GM06990 (cell line): ENCODE measurements at places on chromosomes 4 and X.

DNA sequence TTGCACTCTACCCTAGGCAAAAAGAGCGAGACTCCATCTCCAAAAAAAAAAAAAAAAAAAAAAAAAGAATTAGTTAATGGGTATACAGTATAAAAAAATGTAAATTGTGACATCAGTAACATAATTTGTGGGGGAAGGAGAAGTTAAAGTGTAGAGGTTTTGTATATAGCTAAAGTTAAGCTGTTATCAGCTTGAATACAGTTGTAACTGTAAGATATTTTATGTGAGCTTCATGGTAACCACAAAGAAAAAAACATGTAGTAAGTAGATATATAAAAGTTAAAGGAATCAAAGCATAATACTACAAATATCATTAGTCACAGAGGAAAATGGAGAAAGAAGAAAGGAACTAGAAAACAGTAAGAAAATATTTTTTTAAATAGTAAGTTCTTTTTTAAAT, 53.2 kb upstream of the EPGN start:
- DNase-seq = no peak

- DNase-seq = no peak
Observed at GRCh38 chr4:179941911-179942310, 2301.3 kb upstream of the TENM3 start.

DNA sequence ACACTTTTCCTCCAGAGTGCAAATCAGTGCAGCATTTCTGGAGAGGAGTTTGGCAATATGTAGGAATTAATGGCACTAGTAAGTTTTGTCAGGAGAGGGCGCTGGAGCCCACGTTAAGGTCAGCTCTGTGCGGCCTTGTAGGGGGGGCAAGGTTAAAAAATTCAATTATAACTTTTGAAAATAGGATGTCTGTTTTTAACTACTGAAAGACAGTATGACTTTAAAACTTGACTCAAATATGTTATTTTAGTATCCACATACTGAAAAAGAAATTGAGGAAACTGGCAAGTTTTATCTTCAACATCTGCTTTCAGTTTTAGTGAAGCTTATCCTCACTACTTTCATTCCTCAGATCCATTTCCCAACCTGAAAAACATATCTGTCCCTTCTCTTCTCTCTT, 30.9 kb upstream of the HSD17B13 start:
- peak; percentile 52 for DNase-seq

DNA sequence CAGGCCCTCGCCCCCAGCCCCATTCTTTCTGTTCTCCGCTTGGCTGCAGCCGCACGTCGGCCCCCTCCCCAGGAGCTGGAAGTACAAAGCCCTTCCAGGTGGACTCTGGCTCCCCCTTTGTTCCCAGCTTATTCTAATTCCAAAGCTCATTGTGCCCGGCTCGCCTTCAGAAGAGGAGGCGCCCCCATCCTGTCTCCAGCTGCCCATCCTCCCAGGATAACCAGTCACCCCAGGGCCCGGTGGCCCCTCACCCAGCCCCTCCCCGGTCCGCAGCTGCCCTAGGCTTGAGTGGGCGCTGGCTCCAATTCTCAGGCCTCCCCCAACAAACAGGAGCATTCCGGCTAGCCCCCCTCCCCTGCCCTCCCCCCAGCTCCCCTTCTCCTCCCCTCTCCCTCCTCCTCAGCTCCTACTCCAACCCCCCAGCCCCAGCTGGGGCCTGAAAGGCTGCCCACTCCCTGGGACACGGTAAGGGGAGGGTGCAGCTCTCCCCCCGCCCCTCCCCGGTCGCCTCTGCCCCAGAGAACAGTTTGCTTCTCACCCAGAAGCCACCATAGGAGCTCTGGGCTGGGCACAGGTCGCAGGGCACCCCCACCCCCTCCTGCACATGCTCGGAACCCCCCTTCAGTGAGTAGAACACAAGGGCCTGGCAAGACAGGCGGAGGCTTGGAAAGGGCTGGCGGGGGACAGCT, 3.1 kb upstream of the SLC6A8 start:
- DNase-seq = no peak

DNA sequence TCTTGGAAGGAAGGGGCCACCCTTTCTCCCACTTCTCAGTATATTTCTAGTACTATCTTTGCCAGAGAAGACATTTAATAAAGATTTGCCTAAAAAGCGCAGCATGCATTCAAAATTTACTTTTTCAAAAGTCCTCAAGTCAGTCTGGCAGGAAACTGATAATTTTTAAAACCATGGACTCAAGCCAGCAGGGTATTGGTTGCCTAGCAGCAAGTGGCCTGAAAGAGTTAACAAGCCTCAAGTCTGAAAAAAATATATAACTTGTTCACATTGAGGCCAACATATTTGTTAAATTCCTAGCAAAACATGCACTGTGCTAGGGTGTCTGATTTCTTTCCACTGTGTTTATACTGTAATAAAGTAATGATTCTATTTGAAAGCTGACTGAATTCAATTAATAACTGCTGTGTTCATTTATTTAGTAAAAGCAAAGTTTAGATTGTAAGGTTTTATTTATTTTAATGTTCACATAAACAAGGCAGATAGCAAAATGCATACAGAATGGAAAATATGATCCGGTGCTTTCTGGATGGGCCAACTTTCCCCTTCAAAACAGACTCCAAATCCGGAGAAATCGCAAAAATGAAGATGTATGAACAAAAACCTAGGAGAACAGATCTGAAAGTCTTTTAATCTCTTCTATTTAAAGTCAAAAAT, 218.5 kb upstream of the FGF13 start:
- DNase-seq = no peak

- DNase-seq = no peak
Observed at GRCh38 chrX:426881-427280, 40.2 kb upstream of the PPP2R3B start.

DNA sequence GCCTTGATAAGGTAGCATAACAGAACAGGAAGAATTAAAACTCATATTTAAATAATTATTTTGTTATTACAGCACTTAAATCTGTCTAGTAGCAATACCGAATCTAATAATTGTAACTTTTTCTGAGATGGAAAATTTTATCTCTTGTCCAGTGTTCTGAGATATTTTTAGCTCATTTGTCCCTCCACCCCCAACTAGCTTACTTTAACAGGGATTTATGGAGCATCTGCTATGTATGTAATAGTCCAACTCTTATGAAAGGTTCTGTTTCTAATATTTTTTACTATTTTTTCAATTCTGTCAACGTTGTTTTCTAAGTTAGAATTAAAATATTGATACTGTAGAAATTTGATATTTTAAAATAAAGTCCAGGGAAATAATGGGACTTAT, 38.2 kb upstream of the NUDT6 start:
- DNase-seq = no peak

- DNase-seq = no peak
Observed at GRCh38 chr4:61041527-61041926, 158.6 kb upstream of the ADGRL3 start.

GRCh38 chr4:139966383-139966782, 187.6 kb downstream of the MAML3 start:
- DNase-seq = no peak

GRCh38 chrX:63735882-63736281, 49.1 kb downstream of the ARHGEF9 start:
- DNase-seq = no peak

DNA sequence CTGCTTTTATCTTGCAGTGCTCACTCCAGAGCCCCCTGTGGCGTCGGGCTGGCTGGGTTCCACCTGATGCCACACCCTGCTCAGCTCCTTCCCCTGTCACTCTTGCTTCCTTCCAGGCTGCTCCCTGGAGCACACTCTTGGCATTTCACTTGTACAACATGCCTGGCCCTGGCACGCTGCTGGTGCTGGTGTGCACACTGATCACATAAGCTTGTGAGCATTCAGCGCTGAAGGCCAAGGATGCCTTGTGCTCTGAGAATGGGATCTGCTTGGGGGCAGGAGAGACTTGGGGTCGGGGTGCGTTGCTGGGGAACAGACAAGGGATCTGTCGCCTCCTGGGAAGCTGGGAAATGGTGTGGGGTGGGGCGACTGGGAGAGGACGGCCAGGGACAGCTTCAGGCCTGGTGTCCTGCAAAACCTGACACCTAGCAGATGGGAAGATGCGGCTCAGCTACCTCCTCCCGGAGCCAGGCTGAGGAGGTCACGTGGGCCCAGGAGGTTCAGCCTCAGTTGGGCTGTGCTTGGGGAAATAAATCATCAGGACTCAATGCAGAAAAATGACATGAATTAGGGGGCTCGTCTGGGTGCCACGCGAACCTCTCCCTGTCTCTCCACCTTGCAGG, 108.5 kb downstream of the PHKA2 start:
- DNase-seq = no peak

DNA sequence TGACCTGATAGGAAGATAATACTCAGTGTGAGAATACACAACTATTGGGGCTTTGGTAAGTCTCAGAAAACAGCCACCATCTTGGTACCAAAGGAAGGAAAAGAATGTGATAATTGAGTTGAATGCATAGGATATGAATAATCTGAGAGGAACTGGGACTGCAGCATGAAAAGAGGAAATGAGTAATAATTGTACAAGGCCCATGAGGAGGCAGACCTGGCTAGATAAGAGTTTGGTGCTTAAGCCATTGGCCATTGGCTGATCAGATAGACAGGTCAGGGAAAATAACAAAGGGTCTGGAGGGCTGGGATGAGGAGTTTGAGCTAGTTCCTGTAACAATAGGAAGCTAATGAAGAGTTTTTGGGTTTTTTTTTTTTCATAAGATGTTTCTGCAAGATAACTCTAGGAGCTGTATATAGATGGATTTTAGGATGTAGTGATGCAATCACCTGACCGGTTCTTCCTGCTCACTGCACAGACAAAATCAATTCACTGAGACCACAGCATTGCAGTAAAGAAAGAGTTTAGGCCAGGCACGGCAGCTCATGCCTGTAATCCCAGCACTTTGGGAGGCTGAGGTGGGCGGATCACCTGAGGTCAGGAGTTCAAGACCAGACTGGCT, 5.3 kb upstream of the TRMT2B start:
- peak; percentile 18 for DNase-seq

DNA sequence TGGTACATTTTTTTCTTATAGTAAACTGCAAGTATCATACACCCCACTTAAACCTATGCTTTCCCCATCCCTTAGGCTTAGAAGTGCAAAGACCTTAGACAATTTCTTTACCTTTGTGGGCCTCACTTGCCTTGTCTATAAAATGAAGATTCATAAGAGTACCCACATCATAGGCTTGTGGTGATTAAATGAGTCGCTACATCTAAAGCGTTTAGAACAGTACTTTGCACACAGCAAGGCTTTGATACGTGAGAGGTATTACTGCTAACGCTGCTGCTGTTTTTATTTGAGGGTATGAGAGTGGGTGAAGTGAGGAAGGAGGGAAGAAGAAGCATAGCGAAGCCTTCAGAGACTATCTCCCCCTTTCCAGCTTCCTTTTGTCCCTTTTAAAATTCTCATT, 87.8 kb upstream of the RPS6KA3 start:
- no peak for DNase-seq
